ENCODE measurements at places on chromosomes 13 and 19.

DNA sequence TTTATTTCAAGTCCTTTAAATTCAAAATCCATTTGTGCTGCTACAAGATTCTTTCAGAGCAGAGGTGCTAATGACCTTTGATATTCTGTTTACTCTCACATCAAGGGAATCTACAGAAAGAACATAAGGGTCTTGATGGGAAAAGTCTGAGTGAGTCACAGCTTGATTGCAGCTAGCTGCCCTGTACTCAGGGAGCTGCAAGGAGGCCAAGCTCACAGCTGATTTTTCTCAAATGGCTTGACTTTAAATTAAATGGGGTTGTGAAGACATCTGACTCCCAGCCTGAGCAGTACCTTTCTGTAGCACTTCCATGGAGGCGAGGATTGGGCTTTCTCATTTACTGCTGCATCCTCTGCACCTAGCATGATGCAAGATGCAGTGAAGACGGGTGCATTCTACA is 62.5 kb downstream of the RAP2A start:
- H3K27me3 ChIP-seq, result no peaks in the 10 kb centered on the region
- H3K36me3 ChIP-seq, result no peaks in the 10 kb centered on the region
- H3K27ac ChIP-seq, result no peak overlapping the region
- H3K4me1 ChIP-seq, result peaks cover 7% of the 10 kb centered on the region

DNA sequence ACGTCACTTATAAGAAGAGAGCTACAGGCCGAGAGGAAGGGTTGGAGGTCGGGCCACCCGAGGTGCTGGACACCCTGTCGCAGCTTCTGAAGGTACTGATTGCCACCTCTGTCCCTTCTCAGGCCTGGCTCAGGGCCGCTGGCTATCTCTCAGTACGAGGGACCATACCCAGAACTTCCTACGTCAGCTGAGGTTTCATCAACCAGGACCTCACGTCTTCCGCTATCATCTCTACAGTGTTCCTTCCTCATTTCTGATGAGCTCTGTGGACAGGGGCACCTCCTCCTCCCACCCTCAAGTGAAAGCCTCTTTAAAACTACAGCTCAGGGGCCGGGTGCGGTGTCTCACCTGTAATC is 58.2 kb upstream of the USE1 start:
- H3K27ac ChIP-seq, result no peak overlapping the region
- no peaks in the 10 kb centered on the region for H3K27me3 ChIP-seq
- peaks cover 42% of the 10 kb centered on the region for H3K36me3 ChIP-seq
- no peak for DNase-seq

GRCh38 chr19:1911098-1911497 is 5.9 kb downstream of the ADAT3 start:
- DNase-seq, result no peak
- no peak overlapping the region for H3K4me3 ChIP-seq
- H3K27me3 ChIP-seq, result no peaks in the 10 kb centered on the region

DNA sequence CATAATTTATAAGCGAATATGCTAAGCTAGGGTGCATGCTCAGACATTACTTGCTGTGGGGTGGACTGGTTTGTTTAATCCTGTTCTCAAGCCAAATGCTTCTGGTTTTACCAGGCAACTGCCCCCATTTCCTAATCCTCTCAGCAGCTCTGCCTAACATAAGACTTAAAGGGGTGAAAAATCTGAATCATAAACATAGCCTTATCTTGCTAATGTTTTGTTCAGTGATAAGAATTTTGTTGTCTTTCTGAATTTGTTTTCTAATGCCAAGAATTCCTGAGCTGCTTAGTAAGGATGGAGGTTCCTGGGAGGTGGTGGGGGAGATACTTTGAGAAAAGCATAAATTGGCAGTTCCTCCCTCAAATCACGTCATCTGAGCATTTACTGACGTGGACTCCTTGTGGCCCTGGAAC is 42.7 kb downstream of the ING1 start:
- no peak for DNase-seq
- no peak overlapping the region for H3K27ac ChIP-seq
- H3K4me1 ChIP-seq, result no peaks in the 10 kb centered on the region

- H3K27ac ChIP-seq, result no peak overlapping the region
- H3K27me3 ChIP-seq, result no peaks in the 10 kb centered on the region
- peak overlapping the region; percentile 51 for H3K4me3 ChIP-seq
- DNase-seq, result no peak
Observed at GRCh38 chr19:14868497-14868896, 17.4 kb downstream of the OR7A17 start.

GRCh38 chr13:51770681-51771417 is 33.1 kb downstream of the DHRS12 start:
- H3K4me3 ChIP-seq, result no peak overlapping the region
- DNase-seq, result peak; percentile 49
- H3K36me3 ChIP-seq, result peaks cover 5% of the 10 kb centered on the region
